ENCODE measurements at places on chromosomes 5 and 9.

DNA sequence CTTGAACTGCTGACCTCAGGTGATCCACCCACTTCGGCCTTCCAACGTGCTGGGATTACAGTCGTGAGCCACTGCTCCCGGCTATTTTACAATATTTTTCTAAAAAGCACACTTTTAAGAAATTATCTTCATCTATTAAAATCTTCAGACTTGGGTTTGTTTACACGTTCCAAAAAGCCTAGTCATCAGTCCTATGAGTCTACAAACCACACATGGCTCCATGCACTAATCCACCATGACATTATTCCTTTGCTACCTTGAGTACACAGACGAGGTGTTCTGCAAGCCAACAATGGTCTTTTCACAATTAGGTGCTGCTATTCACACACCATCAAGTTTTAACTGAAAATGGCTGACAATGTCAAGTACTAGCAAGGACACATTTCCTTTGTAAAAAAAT, 41.0 kb downstream of the TRPM6 start:
- DNase-seq, result no peak

DNA sequence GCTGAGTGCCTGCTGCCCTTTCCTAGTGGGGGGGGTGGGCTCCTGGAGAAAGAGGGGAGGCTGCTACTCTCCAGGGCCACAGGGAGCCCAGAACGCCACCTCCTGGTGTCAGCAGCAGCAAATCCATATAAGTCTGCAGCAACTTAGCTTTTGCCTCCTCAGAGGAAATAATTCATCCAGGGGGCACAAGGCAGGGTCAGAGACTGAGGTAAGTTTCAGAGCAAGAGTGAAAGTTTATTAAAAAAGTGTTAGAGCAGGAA, 4.0 kb upstream of the CLPTM1L start:
- DNase-seq, result no peak

DNA sequence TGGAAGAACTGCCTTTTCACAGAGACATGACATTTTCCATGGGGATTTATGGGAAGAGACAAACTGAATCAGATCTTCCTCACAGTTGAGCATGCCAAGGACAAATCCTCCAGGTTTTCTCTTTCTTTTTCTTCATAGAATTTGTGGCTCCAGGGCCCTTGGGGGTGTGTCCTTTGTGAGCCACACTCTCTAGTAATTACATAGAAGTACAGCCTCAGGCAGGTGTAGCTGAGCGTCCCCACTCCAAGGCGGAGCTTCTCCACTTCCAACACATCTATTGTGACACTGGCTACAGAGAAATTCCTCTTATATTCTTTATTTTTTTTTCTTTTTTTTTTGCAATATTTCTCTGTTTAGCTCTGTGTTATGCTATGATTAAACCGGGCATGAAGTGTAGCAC, 420.5 kb upstream of the CD180 start:
- DNase-seq, result no peak

DNA sequence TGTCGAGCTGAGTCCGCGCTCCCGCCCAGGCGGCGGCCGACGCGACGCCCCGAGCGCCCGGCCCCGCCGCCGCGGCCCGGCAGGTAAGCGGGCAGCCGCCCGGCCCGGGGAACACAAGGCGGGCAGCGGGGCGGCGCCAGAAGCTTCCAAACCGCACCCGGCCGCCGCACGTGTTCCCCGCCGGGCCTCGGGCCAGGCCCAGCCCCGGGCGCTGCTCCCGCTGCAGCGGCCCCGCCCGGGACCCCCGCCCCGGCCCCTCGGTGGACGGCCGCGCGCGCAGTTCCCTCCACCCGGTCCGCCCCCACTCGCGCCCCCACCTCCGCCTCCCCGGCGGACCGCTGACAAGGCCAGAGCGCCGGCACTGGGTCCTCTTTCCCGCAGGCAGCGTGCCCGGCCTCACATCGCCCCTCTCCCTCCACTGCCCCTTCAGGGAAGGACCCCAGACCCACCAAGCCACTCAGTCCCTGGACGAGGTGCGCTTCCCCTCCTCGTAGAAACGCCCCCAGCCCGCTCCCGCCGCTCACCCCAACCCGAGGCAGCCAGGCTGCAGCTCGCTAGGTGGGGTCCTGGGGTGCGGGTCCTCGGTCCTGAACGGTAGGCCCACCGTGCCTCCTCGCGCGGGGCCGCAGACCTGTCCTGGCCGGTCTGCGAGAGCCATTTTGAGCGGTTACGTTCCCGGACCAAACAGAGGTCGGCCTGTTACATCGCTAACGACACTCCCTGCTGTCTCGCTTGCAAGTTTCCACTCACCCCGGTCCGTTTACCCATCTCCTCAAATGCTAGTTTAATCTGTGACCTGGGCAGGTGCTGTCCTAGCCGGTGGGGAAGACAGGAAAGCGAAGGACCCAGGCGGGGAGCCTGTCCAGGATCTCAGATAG, 475 bp downstream of the WDR5 start:
- no peak for DNase-seq

GRCh38 chr5:87263498-87263897, 4.2 kb upstream of the RASA1 start:
- DNase-seq, result no peak

DNA sequence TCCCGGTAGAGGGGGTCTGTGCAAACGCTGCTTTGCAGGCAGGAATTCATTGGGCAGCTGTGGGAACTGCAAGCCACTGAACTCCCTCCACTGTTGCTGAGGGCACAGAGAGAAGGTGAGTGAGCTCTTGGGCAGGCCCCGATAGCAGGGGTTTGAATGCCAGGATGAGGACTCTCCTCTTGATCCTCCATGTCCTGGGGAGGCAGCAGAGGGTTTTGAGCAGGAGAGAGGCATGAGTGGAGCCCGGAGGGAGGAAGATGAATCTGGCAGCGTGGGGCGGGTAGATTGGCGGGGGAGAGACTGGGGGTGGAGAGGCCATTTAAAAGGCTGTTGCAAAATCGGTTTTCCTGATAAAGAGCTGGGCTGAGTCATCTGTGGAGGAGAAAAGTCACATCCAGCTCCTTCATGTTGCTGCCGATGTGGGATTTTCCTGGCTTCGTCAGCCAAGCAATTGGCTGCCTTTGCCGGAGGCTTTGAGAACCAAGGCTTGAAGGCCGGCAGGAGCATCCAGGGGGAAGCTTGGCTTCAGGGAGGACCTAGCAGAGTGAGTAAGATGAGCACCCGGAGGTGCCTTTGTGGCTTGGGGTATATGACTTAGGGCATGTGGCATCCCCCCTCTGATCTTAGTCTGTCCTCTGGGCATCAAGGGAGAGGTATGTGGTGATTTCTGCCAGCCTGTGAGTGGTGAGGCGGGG, at the start of gene SYNPO:
SYNPO (plus strand) TSS at position 350 of the 695 bp plus-strand sequence. CDS start 7,616 bp downstream, outside the sequence.
- DNase-seq, result no peak

GRCh38 chr5:168592014-168592368, 12.8 kb upstream of the PANK3 start:
- no peak for DNase-seq

DNA sequence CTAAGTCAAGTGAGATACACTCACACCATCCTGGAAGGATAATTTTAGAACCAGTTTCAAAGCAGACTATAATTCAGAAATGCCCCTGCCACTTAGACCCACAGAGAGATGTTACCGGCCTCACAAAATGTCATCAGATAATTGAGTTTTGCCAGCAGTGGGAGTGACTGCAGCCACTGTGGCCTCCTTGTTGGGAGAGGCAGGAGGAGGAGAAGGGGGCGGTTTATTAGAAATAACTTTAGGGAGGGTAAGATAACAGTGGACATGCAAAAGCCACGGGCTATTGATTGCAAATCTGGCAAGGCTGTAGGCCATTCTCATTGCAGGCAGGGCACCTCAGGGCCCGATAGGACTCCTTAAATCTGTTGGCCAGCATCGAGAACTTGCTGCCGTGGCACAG, 13.4 kb downstream of the GRXCR2 start:
- no peak for DNase-seq

DNA sequence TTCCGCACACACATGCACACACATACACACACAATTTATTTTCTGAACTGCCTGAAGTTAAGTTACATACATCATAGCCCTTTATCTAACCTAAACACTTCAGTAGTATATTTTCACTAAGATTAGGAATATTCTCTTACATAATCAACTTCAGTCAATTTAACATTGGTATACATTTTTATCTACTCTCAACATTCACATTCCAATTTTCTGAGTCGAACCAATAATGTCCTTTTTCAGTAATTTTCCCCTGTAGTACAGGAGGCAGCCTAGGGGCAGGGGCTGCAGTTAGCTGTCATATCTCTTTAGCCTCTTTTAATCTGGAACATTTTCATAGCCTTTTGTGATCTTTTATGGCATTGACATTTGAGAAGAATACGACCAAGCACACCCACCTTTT, 150.1 kb downstream of the DAB2IP start:
- DNase-seq, result no peak

GRCh38 chr9:87375397-87376073, 122.1 kb upstream of the DAPK1 start:
- DNase-seq, result no peak

- no peak for DNase-seq
These were observed 86.0 kb downstream of the ANKRD55 start for GRCh38 chr5:56147106-56147505.

DNA sequence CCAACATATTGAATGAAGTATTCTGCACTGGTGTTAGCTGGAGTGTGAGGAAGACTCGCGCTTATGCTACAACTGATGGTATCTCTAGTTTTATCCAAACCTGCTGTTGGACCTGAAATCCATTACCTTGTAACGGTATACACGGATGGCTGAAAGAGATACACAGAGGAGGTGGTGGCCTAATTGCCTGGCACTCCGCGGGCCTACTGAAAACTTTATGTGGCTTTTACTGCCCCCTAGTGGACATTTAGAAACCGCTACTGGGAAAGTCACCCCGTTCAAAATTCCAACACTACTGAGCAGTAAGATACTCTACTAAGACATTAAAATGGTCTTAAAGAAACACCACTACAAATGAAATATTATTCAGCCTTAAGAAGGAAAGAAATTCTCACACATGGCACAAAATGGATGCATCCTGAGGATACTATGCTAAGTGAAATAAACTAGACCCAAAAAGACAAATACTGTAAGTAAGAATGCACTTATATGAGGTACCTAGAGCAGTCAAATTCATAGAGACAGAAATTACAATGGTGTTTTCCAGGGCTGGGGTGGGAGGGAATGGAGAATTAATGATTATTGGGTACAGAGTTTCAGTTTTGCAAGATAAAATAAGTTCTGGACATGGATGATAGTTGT, 100.4 kb downstream of the TTLL11 start:
- DNase-seq, result no peak

DNA sequence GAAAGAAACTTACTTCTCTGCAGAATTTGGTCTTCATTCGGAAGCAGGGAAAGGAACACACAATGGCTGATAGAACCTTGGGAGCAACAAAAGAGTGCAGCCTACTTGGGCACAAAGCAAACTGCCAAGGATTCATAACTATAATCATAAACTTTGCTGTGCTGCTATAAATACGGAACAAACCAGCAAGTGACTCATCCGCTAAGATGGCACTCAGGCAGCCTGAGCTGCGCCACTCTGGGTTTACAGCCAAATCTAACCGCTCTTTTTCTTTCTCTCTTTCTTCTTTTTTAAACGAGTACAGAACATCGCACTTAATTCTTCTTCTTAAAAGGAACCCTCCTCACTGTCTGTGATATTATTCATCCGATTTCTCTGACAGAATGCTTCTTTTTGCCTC, 81.1 kb downstream of the PTPN3 start:
- no peak for DNase-seq

DNA sequence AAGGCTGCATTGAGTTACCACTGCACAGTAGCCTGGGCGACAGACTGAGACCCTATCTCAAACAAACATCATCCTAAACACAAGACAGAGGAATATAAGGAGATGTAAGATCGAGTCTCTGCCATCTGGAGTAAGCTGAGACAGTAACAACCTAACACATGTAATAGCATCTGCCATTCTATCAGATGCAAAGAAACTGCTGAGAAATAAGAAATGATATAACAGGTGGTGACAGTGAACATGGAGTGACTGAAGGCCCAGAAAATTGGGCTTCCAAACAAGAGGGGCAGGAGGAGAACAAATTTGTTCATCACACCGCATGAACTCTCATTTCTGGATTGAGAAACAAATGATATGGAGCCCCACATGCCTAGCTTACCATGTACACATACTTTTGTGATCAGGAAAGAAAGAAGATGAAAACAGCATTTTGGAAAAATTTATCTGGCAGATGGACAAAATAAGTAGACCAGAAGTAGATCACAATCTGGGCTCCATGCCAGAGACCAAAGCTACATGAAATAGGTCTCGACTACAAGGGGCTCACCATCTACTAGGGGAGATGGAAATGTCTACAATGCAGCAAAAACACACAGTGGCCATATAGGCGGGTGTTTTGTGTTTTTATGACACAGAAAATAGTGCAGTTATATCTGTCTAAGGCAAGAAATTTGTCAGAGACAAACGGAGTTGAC, 45.5 kb downstream of the ECPAS start:
- no peak for DNase-seq

GRCh38 chr9:23643656-23644258, 182.3 kb downstream of the ELAVL2 start:
- no peak for DNase-seq

- DNase-seq, result no peak
These were observed 113.0 kb downstream of the FAM170A start for GRCh38 chr5:119742311-119742710.

DNA sequence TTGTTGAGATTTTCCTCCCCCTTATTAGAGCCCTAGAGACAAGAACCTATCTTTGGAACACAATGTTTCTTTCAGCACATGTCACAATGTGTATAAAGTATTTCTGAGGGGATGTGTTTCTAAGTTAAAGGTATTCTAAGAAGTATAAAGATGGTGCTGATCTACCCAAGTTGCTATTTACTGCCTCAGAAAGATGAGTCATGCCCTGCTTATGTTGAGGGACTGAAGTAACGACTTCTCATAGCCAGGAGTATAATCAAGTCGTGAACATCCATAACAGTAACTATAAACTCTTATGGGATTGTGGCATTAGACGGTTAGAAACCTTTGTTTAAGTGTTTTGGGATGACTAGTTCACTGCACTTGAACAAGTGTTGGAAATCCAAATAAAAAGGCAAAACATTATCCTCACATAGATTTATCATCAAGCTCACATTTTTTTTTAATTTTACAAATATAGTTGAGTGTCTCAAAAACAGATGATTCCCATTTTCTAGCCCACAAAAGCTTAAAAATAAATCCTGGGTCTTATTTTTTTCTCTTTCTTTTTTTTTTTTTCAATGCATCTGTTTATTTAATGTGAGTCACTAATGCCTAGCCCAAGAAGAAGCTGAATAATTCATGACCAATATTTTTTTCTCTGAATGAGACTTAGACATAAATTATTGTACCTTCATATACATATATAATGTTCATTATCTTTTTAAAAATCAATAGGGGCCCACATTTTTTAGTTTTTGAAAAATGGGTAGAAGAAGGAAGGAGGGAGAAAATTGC, 12.2 kb upstream of the TMEM252 start:
- no peak for DNase-seq

- DNase-seq, result no peak
These were observed 181.5 kb downstream of the ROR2 start for GRCh38 chr9:91768507-91768906.

DNA sequence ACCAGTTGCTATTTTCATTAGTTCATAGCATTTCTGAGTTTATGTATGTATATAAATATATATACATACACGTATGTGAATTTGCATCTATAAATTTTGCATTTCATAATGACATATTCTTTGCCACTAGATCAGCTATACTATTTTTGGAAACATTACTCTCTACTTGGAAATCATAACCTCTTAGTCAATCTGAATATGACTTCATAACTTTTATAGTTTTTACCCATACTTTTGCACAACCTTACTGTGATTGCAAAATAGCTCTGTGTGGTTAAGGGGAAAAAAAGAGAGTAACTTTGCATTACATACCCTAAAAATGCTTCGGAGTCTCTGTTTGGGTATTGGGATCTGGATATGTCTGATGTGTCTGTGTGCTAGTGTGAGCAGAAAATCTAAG, 44.9 kb upstream of the ADAMTSL1 start:
- no peak for DNase-seq

- DNase-seq, result no peak
These were observed 10.6 kb downstream of the NR2F1 start for GRCh38 chr5:93593476-93594131.
